AG10803 (cell line): ENCODE measurements at places on chromosomes 12 and 14.
A peak's percentile ranks its signal among the peaks of the same experiment; 100 is the strongest.

DNA sequence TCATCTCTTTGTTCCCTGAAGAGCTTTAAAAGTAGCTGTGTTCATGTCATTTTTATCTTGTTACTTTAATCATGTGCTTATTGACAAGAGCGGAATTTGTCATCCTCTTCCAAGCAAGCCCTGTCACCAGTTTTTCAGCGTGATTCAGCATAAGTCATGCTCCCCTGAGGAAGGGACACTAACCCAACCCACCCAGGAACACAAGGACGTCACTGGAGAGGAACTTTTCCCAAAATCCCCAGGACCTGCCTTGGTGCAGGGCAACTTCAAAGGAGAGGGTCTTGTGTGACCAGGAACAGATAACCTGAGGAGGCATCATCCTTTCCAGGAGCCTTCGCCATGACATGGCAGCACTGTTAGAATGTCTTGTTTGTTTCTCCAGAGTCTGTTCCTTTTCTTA is 107.1 kb upstream of the DIO3 start:
- no peak for DNase-seq

DNA sequence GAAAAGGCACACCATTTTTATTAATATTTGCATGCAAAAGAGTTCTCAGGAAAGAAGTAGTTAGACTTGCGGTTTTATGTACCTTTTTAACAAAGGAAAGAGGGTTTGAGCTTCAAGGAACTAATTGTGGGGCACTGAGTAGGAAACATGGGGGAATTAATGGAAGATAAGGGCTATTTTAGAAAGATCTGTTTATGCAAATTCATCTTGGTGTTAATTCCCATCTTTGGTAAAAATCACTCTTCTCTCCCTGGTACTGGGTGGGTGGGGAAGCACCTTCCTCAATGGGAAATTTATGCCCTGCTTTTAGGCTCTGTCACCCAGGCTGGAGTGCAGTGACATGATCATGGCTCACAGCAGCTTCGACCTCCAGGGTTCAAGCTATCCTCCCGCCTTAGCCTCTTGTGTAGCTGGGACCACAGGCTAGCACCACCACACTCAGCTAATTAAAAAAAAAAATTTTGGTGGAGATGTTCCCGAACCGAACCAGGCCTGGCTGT is 30.1 kb upstream of the RESF1 start:
- DNase-seq: no peak

- no peak for DNase-seq
Measured at GRCh38 chr12:103586132-103586531, 941 bp upstream of the STAB2 start.

GRCh38 chr12:88310666-88311065 is 168.6 kb downstream of the TMTC3 start:
- peak; percentile 17 for DNase-seq

GRCh38 chr12:103021538-103022218 is 64.2 kb downstream of the ASCL1 start:
- DNase-seq: no peak
